Stimulated activated CD8-positive, alpha-beta memory T cell treated with anti-CD3 and anti-CD28 coated beads, Interleukin-2, amount 100 ng/mL, for 1 hour (primary cell): ENCODE measurements at places on chromosomes 4 and X.

GRCh38 chr4:109755656-109756055, 25.8 kb upstream of the PLA2G12A start:
- no peak for DNase-seq

- no peak for DNase-seq
These were observed 1.4 kb upstream of the SMR3A start for GRCh38 chr4:70359115-70359661.

DNA sequence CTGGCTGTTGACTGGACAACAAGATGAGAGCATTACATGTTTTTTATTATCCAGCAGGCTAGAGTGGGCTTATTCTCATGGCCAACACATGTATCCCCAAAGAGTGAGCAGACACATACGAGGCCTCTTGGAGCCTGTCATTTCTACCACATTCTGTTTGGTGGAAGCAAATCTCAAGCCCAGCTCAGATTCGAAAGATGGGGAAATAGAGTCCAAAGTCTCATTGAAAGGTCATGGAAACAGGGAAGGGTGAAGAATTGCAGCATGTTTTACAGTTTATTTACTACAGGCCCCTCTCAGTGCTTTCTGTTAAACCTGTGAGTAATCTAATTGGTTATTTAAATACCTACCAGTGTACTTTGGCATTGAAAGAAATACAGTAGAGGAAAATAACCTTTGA, 108.6 kb downstream of the FRAS1 start:
- DNase-seq: no peak

DNA sequence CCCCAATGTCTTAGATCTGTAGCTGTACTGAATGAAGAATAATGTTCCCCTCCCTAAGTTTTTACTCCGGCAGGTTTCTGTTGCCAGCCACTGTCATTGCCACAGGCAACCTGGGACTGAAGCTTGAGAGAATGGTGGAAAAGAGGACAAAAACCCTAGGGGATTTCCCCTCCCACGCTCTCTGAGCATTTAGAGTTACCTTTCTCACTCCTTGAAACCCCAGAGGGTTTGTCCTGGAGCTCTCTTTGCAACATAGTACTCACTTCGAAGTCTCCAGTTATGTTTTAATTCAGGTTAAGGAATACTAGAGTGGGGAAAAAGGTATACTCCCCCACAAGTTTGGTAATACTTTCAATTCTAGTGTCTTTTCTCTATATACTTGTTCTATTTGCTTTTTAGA, 31.5 kb downstream of the F8 start:
- DNase-seq: no peak

DNA sequence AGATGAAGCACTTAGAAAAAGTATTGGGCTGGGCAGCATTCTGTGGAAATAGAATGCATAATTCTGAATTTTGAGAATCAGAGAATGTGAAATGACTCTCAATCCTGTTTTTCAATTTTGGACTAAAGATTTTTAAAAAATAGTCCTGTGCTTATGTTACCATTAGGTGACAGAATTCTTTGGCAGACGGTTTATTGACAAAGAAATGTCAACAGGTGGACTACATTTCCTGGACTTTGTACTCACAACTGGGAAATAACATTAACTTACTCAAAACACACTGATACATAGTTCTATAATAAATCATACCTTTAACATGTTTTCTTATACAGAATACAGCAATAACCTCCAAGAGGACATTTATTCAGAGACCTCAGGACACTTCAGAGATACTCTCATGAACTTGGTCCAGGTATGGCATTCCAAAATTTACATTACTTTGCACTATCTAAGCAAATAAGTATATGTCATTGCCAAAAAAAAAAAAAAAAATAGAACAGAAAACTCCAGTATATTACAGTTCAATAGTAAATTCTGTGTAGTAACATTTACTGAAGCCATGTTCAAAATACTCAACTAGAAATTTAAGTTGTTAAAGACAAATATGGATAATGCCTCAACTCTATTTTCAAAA, 72.7 kb downstream of the ANXA10 start:
- no peak for DNase-seq

DNA sequence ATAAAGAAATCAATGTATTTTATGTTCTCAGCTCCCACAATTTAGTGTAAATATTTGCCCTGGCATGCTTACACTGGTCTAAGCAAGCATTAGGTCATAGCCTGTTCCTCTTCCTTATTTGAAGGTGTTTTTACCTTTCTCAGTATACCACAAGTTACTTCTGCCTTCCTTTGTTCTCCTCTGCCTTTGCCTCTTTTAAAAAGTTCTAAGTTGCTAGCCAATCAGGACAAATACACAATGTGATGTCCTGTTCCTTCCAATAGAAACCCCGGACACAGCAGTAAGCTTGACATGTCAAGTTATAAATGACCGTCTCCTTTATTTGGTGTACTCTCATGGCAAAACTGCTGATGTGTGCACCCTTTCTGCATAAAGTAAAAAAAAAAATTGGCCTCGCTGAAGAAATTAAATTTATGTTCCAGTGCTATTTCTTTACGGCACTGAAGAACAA, 49.4 kb downstream of the UGT2B10 start:
- DNase-seq: no peak

GRCh38 chr4:70651864-70652506, 14.3 kb downstream of the JCHAIN start:
- DNase-seq: no peak

DNA sequence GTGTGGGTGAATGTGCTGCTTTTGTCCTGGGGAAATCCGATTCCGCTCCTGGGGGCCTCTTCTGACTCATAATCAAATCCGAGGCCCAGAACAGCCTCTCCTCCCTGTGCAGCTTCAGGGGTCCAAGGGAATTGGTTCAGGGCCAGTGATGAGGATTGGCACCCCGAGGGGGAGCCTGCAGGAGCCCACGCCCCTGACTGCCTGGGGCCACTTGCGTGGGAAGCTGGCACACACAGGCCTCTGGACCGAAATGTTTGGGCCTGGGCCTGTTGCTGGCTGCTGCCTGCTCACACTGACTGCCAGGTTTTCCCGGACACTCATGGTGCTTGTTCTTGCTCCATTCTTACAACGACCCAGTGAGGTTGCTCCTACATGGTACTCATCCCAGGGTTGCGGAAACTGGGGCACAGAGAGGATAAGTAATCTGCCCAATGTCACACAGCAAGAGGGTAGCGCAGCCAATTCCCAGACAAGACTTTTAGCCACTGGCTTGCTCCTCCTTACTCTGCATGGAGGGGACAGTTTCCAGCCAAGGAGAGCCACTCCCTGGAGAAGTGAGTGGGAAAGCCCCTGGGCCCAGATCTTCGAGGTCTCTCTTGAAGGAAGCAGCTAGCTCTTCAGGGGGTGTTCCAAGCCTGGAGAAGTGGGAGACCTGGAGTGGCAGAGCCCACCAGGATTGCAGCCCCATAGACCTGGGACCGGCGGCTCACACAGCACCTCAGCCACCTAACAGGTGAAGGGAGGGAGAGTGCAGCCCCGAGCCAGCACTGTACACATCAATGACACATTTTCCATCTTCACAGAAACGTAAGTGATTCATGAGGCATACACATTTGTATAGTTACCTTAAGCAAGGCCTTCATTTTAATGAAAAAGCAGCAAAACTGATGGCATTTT, 20.3 kb downstream of the CFAP99 start:
- no peak for DNase-seq

DNA sequence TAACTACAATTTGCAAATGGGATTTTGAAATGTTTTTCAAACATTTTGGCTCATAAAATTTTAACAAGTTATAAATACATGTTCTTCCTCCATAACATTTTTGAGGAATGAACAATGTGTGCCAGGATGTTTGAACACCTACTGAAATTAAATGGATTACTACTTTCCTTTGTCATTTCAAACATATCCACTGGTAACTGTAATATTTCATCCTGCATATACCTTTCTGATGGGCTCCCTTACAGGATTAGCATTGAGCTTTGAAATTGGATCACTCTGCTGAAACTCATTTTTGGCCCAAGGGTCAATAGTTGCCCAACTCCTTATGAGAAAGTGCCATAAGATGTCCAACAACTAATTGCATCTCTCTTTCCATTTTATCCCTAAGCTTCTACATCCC, 17.6 kb downstream of the GRPR start:
- DNase-seq: no peak

DNA sequence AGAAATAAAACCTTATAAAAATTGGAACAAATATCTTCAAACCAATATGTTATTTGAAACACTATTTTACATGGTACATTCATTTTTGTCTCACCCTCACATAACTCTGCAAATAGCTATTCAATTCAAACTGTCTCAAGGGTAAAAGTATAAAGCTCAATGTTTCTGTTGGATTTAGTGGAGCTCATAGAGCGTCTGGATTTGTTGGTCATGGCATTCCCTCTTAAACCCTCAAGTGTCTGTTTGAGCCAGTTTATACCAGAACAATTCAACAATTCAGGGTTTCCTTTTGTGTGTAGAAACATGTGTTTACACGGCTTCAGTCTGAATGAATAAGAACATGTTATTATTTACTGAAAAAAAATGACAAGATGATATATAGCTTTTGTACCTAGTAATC, 161.6 kb downstream of the PCDH18 start:
- no peak for DNase-seq

DNA sequence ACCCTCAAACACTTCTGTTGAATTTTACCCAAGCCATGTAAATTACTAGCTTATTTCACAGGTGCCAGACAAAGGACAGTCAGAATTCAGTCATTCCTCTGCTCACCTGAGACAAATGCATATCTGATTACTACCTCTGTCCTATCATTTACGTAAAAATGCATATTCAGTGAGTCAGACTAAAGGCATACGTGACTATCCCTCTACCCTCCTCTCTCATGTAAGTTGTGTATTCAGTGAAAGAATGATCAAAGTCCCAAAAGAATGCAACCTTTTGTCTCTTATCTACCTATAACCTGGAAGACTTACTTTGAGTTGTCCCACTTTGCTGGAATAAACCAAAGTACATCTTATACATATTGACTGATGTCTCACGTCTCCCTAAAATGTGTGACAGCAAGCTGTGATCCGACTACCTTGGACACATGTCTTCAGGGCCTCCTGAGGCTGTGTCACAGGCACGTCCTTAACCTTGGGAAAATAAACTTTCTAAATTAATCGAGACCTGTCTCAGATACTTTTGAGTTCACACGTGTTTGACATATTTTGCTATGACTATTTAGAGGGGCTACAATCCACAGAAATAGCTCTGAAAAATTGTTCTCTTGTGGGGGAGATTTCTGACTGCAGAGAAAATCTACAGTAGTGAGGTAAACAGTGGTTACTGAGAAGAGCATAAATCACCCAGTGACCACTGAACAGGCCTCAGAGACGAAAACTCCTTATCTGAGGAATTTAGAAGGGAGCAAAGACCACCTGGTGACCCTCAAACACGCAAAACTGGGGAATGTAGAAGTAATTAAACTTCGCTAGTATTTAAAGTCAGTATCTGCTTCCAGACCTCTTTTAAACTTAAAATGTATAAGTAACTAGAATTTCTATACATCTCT, 1575.8 kb downstream of the STIM2 start:
- DNase-seq: no peak

- DNase-seq: no peak
These were observed 52.9 kb upstream of the LIMCH1 start for GRCh38 chr4:41485041-41485440.

- no peak for DNase-seq
These were observed 313.2 kb downstream of the ANTXR2 start for GRCh38 chr4:79759793-79760192.

DNA sequence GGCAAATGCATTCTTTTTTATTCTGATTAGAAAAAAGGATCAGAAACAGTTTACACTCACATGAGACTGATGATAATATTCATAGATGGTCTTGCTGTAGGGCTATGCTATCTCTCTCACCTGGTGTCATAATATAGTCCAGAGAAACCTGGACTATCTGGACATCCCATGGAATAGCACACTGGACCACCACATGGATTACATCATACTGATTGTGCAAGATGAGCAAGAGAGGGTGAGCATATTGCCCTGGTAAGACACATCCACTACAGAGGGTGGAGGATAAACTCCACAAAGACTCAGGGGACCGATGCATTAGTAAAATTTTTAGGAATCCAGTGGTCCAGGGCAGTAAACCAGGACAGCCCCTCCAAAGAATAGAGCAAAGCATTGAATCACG, 8.2 kb downstream of the SYN1 start:
- no peak for DNase-seq

DNA sequence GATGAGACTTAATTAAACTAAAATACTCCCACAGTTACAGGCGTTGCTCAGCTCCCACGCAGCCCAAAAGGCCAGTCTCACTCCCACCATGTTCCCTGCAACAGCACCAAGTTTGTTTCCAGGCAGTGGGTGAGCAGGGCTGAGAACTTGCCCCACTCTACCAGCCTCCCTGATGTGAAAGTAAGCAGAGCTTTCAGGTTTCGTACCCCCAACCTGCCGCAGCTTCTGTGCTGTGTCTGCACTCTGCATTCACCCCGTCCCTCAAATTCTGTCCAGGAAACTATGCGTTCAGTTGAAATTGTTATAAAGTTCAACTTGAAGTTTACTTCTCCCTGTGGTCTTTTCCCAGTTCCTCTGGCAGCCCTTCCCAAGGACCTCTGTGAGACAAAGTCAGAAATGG, 17.2 kb downstream of the GLUD2 start:
- DNase-seq: no peak

- DNase-seq: no peak
These were observed 35.7 kb upstream of the ADAM29 start for GRCh38 chr4:174882317-174882992.

GRCh38 chr4:155819066-155819465, 47.0 kb downstream of the ASIC5 start:
- no peak for DNase-seq

GRCh38 chr4:98474408-98474844, 184.0 kb downstream of the TSPAN5 start:
- DNase-seq: no peak

DNA sequence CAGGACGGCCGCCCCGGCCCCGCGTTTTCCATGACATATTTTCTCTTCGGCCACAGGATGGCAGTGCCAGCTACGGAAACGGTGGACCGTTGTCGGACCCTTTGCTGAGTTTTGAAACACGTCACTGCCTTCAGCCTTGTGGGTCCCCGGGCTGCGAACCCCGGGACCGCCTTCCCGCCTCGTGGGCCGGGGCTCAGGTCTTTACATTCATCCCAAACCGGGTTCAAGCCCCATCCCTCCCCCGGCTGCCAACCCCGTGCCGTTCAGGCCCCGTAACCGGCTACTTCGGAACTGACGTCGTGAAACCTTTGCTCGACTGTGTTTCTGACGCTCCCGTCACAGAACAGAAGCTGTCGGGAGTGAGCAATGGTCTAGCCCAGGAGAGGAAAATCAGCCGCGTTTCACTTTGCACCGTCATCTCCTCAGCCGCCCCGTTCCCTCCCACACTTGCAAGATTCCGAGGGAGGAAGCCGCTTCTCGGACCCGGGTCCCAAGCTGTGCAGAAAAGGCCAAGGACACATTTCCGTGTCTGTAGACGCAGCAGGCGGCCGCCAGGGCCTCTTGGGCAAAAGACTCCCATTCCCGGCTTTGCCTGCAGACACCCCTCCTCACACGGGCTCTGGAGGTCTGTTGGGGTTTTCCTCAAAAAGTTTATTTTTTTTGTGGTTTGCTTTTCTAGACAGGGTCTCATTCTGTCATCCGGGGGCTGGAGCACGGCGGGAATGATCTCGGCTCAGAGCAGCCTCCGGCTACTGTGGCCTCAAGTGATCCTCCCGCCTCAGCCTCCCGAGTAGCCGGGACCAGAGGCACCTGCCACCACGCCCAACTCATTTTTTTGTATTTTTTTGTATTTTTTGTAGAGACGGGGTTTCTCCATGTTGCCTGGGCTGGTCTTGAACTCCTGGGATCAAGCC, 41.4 kb upstream of the PPP2R3B start:
- DNase-seq: no peak

GRCh38 chr4:73984736-73985527, 3.1 kb downstream of the PPBP start:
- DNase-seq: no peak
